Stimulated activated CD4-positive, alpha-beta T cell treated with anti-CD3 and anti-CD28 coated beads, Interleukin-1b, Interleukin-23, amount 100 ng/mL, for 1 hour (primary cell): ENCODE measurements at places on chromosomes 5 and 9.

DNA sequence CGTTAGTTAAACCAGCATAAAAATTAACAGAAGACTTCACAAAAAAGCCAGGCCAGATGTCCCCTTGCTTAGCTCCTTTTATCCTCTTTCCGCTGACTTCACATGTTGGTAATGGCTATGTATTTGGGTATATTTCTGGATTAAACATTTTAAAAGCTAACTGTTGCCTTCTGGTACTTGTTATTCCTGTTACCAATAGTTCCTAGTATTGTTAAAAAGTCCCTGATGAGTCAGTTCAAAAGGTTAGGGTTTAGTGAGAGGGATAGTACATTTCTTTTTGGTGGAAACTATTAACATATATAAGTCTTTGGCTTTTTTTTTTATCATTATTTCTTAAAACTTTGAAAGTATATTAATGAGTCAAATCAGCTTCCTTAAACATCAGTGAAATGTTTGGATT is 103.2 kb upstream of the ELL2 start:
- no peak for DNase-seq

DNA sequence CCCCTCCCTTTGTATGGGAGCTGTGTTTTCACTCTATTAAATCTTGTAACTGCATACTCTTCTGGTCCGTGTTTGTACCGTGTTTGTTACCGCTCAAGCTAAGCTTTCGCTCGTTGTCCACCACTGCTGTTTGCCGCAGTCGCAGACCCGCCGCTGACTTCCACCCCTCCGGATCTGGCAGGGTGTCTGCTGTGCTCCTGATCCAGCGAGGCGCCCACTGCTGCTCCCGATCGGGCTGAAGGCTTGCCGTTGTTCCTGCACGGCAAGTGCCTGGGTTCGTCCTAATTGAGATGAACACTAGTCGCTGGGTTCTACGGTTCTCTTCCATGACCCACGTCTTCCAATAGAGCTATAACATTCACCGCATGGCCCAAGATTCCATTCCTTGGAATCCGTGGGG is 6.6 kb upstream of the GNE start:
- DNase-seq, result no peak

- no peak for DNase-seq
These were observed 51.1 kb upstream of the TBC1D2 start for GRCh38 chr9:98306384-98307145.

DNA sequence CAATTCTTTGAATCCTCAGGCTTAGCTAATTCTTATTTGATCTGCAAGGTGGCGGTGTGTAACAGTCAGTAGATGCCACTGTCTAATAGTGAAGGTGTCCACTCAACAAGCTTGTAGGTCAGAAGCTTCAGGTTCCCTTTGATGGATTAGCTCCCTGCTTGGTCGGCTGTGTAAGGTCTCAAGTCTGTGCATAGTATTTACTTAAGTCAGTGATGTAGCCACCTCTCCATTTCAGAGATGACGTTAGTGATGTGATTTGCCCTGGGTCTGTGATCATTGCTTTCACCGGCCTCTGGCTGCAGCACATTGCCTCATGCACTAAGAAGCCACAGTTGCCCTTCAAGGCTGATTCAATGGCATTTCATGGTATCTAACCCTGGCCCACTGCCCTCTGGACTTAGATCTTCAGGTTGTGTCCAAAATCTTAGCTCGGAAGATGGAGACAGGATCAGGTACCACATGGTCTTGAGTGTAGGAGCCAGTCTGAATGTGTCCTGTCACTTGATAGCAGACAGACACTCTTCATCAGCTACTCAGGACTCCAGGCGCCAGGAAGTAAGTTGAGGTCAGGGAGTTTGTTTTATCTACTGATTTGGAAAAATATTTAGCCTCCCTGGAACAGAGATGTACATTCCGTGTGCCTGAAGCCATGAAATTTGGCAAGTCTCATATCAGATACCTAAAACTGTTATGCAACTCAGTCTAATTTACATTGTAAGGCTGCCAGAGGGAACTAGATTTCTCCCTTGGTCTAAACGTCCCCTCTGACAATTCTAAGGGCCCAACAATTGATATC is 42.9 kb downstream of the SUB1 start:
- DNase-seq, result no peak

GRCh38 chr5:10678244-10678643 is 82.8 kb downstream of the DAP start:
- no peak for DNase-seq

DNA sequence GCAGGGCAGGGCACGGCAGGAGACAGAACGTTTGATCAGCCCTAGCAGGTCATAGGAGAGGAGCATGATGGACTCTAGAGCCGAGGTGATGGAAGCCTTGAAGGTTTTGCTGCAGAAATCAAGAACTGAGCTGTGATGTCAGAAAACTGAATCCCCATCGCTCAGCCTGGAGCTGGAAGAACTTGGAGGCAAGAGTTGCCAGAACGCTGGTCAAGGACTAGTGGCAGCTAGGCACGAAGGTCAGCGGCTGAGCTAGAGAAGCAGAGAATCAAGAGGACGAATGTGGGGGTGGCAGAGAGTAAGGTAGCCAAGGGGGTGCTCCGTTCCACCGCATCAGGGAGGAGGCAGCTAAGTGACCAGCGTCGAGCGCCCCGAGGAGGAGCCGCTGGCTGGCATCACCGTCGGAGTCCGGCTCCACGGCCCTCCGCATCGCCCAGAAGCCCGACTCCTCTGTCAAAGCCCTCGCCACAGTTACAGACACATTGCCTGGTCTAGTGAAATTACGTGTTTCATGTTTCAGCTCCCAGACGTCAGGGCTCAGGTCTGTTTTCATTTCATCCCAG is 1.2 kb upstream of the GALNT10 start:
- DNase-seq, result no peak

DNA sequence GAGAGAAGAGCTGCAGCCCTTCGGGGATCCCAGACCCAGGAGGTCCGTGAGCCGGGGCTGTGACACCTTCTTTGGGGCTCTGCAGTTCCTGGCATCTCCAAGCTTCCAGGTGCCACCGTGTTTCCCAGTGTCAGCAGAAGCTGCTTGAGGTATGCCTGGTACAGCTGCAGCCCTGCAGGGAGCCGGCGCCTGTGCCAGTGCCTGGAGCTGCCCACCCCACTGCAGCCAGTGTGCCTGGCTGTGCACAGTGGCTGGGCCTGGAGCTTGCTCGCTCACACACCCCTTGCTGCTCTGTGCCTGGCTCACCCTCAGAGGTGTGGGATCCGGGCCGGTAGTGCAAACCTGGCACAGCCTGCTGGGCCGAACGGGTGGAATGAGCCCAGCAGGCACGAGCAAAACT is 65.5 kb downstream of the NACC2 start:
- no peak for DNase-seq

DNA sequence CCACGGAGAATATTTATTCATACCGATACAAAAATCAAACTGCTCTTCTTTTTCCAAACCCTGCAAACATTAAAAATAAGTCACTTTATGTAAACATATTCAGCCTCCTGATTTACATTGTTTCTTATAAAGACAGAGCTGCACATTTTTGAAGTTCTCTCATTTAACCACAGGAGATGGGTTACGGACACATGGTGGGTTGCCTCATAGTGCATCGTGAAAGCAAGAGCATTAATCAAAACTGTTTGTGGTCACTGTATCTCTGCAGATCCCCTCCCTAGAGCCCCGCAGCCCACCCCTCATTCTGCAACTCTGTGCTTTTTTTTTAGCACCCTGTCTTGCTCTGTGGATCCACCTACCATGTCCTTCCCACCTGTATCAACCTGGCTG is 43.3 kb upstream of the EQTN start:
- no peak for DNase-seq

- DNase-seq, result no peak
These were observed 83.0 kb downstream of the NTNG2 start for GRCh38 chr9:132244582-132245455.

DNA sequence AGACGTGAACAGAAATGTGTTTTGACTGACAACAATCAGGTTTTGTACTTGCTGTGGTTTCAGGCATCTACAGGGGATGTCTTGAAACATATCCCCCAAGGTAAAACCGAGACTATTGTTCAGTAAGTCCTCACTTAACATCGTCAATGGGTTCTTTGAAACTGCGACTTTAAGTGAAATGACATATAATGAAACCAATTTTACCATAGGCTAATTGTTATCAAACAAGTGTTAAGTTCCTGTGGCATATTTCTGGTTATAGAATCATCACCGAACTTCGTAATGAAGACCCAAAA is 16.4 kb upstream of the OMD start:
- no peak for DNase-seq

DNA sequence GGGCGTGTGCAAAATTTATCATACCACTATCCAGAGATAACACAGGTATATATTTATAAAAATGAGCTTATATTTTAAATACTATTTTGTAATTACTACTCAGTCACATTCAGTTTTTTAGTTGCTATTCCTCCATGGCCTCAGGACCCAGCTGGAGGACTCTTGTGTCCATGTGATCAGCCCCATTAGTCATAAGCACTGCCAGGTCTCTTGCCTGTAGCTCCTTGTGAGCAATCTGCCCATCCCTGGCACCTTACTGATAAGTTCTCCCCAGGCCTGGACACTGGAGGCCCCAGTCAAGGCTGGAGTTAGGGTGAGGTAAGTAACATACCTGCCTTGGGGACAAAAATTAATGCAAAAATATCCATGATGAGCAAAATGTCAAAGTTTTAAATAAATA is 29.5 kb upstream of the ADRB2 start:
- DNase-seq, result no peak

GRCh38 chr5:55997742-55998351 is 3.1 kb upstream of the IL6ST start:
- no peak for DNase-seq

DNA sequence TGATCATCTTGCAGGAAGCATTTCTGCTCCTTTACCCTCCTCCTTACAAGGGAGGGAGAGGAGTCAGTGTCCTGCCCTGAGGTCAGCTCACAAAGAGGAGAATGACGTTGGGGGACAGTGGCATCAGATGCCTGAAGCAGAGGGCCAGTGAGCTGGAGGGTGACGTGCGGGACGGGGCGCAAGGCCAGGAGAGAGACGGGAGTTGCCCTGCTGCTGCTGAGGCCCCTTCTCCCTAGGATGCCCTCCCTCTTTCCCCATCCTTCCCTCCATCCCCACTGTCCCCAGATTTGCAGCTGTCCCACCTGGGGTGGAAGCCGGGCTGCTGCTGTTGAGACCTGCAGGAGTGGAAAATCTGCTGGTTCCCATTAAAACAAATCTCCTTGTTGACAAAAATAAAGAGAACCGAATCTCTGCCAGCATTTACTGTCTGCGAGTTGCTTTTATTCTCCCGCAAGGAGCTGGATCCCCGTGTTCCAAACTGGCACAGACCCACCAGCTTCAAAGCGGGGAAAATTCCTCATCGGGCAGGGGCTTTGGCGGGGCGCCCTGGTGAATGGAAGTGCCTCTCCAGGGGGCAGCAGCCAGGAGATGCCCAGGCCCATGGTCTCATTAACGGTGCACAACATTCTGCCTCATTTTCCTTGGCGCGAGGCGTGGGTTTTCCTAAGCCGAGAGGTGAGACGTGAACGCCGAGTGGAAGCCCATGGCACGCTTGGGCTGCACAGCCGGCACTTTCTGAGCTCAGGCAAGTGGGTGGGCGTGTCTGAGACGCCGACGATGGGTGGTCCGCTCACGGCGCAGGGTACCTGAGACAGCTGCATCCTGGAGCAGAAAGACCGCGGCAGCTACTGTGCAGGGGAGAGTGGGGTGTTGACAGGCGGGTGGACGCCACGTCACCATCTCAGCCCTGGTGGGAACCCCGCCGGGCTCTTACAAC is 13.9 kb upstream of the COL5A1 start:
- no peak for DNase-seq

DNA sequence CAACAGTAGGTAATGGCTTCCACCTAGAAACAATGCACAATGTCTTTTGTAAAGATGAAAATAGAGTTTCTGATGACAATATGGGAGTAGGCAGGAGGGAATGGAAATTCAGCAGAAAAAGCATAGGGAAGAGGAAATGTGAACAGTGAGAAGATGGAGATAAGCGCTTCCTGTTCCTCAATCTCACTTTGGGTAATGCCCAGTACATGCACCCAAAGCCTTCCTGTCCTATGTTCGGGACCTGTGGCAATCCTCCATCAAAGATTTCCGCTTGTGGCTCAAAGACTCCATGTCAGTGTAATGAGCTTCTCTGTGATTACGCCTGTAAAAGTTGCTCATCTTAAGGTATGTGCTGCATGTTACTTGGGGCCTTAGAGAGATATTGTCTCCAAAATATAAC is 2.7 kb downstream of the UGT3A1 start:
- DNase-seq, result no peak

GRCh38 chr9:114911167-114911821 is 19.1 kb downstream of the TNFSF8 start:
- no peak for DNase-seq

GRCh38 chr5:118193194-118193905 is 795.0 kb downstream of the DTWD2 start:
- DNase-seq, result no peak

DNA sequence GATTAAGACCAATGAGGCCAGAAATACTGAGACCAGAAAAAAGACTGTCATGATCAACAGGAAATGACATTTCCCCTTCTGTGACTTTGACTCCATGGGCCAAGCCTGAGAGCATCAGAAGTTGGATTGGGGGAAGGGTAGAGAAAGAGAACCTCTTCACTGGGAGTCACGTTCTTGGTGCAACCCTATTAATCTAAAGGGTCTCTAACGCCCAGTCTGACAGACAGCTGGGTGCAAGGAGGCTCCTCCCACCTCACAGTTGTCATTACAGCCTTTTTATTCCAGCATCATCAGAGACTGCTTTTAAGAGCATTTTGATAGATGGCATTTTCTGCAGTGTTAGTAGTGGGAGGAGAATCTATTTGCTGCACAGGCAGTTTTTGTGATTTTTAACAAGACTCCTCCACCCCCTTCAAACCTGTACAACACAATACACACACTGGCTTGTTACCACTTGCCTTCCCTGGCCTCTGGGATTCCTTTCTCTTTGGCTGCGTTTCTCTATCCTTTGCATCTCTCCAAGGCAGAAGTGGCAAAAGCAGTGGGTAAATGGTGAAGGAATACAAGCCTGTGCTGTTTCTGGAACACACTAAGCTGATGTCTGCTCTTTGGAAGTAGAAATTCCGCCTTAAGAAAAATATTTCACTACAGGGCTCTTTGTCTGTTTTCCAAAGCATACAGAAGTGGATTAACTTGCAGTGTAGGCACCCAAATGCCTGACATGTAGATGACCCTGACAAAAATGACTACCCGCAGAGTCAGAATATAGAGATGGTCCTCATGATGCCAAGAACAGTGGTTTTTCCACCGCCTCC is 310.4 kb upstream of the ZNF608 start:
- DNase-seq, result no peak

DNA sequence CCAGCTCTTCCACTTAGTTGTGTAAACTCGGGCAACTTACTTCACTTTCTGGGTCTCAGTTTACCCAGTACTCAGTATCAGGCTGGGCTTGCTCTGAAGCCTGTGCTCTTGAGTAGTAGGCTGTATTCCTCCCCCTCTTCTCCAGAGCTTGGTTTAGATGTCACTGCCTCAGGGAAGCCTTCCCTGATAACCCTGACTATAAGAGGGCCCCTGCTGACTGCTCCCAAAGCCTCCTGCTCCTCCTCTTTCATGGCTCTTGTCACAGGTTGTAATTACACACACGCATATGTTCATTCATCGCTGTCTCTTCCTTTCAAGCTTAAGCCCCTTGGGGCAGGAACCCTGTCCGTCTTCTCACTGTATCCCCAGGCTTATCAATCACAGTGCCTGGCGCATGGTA is 140.2 kb downstream of the RGS3 start:
- DNase-seq, result no peak
